ENCODE measurements at places on chromosomes 5 and 9. TPM values are rescaled to one million over a fixed set of nuclear protein-coding genes. Genes with fewer than 3 reads are reported as not detected.

Gene IL4
- not detected for total RNA-seq

Gene GPX3
- 825 TPM for total RNA-seq

GRCh38 chr5:128380337-128380736 lies 157.7 kb downstream of the FBN2 start:
- no peak for DNase-seq

DNA sequence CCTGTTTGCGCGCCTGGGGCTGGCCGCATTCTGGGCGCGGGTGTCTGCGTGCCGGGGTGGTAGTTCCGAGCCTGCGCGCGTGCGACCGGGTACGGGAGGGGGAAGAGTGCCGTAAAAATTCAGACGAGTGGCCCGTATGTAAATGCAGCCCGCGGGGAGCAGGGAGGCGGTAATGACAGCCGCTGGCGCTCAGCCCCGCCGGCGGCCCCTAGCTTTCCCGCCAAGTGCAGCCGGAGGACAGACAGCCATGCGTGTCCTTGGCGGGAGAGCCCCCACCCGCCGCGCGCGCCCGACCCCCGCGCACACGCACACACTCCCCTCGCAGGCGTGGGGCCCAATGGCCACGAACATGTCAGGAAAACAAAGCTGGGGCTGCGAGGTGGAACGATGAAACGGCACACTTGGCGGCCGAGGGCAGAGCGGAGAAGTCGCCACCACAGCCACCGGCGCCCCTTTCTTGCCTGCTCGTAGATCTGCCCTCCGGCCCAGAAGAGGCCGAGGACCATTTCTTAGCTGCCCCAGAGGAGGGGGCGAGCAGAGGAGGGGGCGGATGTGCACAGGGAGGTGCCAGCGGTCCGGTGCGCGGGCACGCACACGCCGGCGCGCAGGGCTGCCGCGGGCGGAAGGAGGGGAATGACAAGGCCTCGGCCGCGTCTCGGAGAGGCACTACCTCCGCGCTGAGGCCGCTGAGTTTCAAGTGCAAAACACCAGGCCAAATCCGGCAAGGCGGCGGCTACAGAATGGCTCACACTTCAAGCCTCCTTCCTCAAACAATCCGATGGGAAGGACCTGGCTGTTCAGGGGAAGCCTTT lies 208.4 kb downstream of the MEF2C start:
- no peak for DNase-seq

Gene IL9
- total RNA-seq = not detected

DNA sequence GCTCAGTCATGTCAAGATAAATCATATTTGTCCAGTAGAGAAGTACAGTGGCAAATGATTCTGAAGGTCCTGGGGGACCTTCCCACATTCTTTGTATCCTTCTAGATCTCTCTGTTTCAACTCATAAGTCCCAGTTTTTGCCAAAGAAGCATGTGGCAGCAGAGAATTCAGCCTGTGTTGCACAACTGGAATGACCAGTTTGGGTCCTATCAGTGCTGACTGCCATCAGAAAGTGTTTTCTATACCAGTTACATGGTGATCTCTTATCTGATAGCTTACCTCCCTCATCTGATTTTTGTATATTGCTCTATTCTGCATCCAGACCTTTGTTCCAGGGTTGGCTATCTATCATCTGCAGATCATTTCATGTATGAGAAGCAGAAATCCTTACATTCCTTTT lies 21.7 kb downstream of the GM2A start:
- DNase-seq = no peak

Gene SCAMP1
- total RNA-seq = 10.9 TPM

All from right lobe of liver (tissue), 6 donors.